ENCODE measurements at places on chromosomes 4 and X. TPM values are rescaled to one million over a fixed set of nuclear protein-coding genes. Genes with fewer than 3 reads are reported as not detected.

DNA sequence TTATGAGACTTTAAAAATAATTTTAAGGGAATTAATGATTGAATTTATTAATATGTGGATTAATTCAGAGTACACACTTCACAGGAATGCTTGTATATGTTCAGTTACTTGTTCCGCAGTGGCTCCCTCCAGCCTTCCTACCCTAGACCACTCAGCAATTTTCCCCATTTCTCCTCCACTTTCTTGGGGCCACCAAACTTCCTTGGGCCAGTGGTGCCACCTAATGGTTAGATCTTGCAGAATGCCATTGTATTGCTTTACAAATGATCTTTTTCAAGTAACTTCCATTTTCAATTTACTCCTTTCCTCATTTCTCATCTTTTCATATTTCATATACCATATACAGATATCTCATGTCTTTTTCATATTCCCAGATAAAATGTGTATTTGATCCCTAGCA is 3.6 kb upstream of the RNF175 start:
- no peak overlapping the region for H3K4me3 ChIP-seq
- no peak overlapping the region for H3K27ac ChIP-seq
- no peak for DNase-seq
- peaks cover 28% of the 10 kb centered on the region for H3K27me3 ChIP-seq
- no peaks in the 10 kb centered on the region for H3K36me3 ChIP-seq

DNA sequence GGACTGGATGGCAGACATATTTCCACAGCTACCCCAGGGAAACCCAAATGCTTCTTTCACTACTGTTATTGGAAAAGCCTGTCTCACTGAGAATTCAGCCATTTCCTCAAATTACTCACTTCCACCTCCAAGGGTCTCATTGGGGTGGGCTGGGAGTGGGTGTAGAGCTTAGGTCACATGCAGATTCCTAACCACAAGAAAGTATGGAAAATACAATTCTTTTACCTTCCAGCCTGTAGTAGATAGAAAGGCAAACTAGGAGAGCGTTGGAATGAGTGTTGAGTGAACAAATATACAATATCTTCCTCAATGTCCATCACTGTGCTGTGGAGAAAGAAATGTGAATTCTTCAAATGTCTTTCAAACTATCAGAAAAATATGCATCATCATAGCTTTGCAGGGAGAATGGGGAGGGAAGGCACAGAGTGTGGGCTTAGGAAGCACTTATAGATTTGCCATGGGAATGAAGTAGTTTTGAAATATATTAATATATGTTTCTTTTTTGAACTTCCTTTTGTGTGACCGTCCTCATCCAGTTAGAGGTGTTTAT is 245.3 kb upstream of the JADE1 start:
- H3K4me3 ChIP-seq = no peak overlapping the region
- peaks cover 10% of the 10 kb centered on the region for H3K4me1 ChIP-seq
- DNase-seq = no peak
- no peaks in the 10 kb centered on the region for H3K27me3 ChIP-seq

- no peak for DNase-seq
- no peaks in the 10 kb centered on the region for H3K27me3 ChIP-seq
- no peak overlapping the region for H3K4me3 ChIP-seq
- no peaks in the 10 kb centered on the region for H3K4me1 ChIP-seq
- H3K27ac ChIP-seq = no peak overlapping the region
These were observed 171.4 kb downstream of the GPC3 start for GRCh38 chrX:133813971-133814370.

The ESX1 gene
- total RNA-seq = not detected

The FAM184B gene
- 0.24 TPM for total RNA-seq

The ZNF185 gene
- 17.9 TPM for total RNA-seq

The AR gene
- total RNA-seq = 5.0 TPM

The SORBS2 gene
- 49.3 TPM for total RNA-seq

The IBSP gene
- total RNA-seq = not detected

Measured in lower lobe of right lung (tissue), 2 donors.